HTR-8/SVneo (cell line): ENCODE measurements at places on chromosomes 2 and 18.

GRCh38 chr2:160333324-160334027 lies 133.4 kb upstream of the ITGB6 start:
- no peak for DNase-seq

GRCh38 chr18:13625843-13626543 lies 100.4 kb downstream of the FAM210A start:
- DNase-seq: no peak

DNA sequence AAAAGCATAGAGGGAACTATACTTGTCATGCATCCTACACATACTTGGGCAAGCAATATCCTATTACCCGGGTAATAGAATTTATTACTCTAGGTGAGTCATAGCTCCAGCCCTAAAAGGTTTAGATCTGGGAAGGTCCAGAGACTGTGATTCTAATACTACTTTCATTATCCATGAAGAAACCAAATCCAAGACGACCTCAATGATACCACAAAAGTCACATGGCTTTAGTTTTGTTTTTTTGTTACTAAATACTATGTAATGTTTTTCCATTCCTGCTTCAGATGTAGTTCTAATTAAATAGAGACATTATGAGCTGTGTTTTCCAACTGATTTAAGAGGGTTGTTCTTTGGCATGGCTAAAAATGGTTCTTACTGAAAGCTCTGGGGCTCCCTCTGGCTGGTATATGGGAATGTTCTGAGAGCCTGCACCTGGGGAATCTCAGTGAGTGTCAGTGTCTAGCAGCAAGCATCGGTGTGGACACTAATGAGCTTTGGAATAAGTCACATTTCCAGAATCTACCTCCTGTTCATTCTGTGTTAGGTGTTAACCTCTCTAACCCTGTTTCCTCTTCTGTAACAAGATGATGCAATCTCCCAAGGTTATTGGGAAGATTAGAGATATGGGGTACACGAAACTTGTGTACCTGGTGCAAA lies 20.5 kb upstream of the IL1RL2 start:
- no peak for DNase-seq

DNA sequence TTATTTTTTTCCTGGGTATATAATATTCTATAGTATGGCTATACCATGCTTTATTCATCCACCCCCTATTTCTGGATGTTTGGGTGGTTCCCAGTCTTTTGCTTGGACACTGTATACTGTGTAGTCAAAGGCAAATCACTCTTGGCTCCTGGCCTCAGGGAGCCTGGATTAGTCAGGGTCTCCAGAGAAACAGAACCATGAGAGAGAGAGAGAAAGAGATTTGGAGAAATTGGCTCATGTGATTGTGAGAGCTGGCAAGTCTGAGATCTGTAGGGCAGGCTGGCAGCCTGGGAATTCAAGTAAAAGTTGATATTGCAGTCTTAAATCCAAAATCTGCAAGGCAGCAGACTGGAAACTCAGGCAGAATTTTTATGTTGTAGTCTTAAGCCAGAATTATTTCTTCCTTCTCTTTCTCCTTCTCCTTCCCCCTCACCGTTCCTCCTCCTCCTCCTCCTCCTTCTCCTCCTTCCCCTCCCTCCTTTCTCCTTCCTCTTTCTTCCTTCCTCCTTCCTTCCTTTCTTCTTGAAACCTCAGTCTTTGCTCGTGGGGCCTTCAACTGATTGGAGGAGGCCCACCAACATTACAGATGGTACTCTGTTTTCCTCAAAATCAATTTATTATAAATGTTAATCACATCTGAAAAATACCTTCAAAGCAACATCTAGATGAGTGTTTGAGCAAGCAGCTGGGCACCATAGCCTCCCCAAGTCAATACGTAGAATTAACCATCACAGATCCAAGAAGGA lies 33.0 kb downstream of the CTIF start:
- DNase-seq: no peak

DNA sequence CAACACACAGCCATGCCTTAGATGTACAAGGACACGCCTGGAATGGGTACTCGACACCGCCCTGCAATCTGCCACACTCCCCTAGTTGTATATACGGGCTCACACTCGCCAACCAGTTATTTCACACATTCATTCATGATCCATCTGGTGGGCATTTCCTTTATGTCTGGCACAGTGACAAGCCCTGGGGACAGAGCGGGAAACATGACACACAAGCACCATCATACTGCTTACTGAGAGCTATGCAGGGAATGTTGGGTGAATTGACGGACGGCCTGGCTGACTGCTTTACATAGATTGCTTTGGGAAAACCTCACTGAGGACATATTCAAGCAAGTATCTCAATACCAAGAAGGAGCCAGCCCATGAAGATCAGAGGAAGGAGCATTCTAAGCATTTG lies 448.0 kb upstream of the SPRED2 start:
- DNase-seq: peak; percentile 5

DNA sequence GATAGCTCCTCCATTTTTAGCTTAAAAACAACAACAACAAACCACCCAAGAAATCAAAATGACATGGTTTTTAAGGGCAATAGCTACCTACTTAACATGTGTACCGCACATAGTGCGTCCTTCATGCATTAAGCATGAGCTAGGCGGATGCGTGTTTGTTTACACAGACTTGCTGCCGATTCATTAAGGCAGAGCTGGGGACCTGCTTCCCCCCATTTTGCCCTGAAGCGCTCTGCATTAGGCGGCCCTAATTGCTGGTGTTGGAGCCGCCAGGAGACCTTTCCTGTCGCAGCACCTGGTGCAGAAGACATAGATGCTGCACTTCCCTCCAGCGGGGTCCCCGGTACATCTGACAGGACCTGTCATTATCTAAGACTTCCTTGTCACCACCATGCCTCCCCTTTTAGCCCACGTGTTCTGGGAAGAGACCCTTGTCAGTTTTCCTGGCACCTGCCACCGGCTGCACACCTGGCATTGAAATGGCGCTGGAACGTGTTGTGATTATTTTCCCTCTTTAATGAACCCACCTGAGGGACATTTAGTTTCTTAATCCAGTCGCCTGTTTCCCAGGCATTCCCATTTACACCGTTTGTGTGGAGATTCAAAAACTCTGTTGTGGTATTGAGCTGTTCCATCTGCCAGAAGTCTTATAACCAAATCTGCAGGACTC lies 261.1 kb upstream of the RAB12 start:
- DNase-seq: no peak

GRCh38 chr2:97669448-97669847 lies at the start of gene C2orf92:
Gene C2orf92 (plus strand): TSS chr2:97669713. CDS start chr2:97669789, 76 bp downstream.
- DNase-seq: no peak
